ENCODE measurements at places on chromosomes 4 and X.

- DNase-seq: no peak
Observed at GRCh38 chr4:101128473-101128872, 218.9 kb downstream of the PPP3CA start.

GRCh38 chr4:77073106-77073809 lies 2.5 kb downstream of the CCNI start:
- DNase-seq: no peak

DNA sequence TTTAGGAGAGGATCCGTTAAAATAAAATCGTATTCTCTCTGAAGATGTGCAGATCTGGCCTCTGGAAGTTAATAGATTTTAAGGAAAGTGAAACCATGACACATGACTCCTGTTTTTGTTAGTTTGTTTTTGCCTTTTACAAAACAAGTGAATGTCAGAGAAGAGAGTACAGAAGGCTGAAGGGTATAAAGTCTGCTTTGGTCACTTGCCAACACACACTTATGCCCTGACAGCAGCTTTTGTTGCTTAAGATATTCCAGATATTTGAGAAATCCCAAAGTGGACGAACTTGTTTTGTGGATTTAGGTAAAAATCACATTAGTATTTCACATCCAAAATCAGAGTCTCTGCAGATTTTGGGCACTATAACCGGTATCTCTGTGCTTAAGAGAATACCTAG lies 192.4 kb upstream of the RASGEF1B start:
- DNase-seq: no peak

GRCh38 chr4:104722467-104722866 lies 227.8 kb upstream of the CXXC4 start:
- DNase-seq: no peak

- DNase-seq: no peak
Observed at GRCh38 chr4:86386201-86386600, 26.3 kb upstream of the MAPK10 start.

GRCh38 chr4:86446996-86447395 lies 87.1 kb upstream of the MAPK10 start:
- no peak for DNase-seq

- no peak for DNase-seq
Observed at GRCh38 chr4:100083289-100083688, 107.0 kb downstream of the DDIT4L start.

GRCh38 chr4:10007793-10008608 lies 13.3 kb downstream of the SLC2A9 start:
- DNase-seq: no peak

DNA sequence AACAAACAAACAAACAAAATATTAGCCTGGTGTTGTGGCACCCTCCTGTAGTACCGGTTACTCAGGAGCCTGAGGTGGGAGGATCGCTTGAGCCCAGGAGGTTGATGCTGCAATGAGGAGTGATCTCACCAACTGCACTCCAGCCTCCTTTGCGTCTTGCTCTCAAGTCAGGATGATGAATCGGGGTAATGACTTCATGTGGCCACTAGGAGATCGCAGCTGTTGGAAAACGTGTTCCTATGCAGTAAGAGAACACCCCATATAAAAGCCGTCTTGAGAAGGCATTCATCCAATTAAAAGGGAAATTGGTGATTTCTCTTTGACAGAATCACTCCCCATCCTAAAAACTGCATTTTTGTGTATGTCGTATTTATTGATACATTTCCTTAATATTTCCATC lies 6.9 kb downstream of the CCNB3 start:
- peak; percentile 13 for DNase-seq

- DNase-seq: no peak
Observed at GRCh38 chr4:25351777-25352416, 25.2 kb upstream of the ANAPC4 start.

- no peak for DNase-seq
Observed at GRCh38 chr4:8685831-8686230, 93.3 kb downstream of the CPZ start.

- DNase-seq: no peak
Observed at GRCh38 chr4:142500966-142501365, 345.1 kb downstream of the INPP4B start.

GRCh38 chrX:41275661-41276609 lies 58.0 kb upstream of the DDX3X start:
- DNase-seq: no peak

DNA sequence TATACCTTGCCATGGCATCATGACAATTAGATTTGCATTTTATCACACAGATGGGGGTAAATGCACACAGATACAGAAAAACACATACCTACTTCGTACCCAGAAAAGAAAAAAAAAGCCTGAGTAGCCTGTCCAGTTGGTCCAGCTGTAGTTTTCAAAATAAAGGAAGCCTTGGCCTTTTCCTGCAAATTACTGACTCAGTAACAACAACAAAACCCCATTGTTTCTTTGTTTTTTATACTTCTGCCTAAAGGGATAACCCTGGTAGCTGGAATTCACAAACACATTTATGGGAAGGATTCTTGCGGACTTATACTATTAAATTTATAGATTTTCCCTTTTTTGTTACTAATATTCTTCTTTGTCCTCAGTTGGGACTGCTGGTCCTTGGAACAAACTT lies 156.4 kb upstream of the PCDH10 start:
- no peak for DNase-seq

- no peak for DNase-seq
Observed at GRCh38 chrX:138240266-138240665, 471.3 kb downstream of the FGF13 start.

DNA sequence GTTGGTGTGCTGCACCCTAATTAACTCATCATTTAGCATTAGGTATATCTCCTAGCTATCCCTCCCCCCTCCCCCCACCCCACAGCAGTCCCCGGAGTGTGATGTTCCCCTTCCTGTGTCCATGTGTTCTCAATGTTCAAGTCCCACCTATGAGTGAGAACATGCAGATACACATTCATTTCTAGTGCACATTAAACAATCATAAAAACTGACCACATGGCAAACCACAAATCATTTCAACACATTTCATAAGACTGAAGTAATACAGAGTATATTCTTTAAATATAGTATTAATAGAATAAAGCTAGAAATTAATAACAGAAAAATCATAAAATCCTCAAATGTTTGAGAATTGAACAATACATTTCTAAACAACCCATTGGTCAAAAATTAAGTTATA lies 34.1 kb downstream of the PRKG2 start:
- DNase-seq: no peak

- DNase-seq: no peak
Observed at GRCh38 chr4:173990126-173990868, 293.2 kb downstream of the FBXO8 start.

DNA sequence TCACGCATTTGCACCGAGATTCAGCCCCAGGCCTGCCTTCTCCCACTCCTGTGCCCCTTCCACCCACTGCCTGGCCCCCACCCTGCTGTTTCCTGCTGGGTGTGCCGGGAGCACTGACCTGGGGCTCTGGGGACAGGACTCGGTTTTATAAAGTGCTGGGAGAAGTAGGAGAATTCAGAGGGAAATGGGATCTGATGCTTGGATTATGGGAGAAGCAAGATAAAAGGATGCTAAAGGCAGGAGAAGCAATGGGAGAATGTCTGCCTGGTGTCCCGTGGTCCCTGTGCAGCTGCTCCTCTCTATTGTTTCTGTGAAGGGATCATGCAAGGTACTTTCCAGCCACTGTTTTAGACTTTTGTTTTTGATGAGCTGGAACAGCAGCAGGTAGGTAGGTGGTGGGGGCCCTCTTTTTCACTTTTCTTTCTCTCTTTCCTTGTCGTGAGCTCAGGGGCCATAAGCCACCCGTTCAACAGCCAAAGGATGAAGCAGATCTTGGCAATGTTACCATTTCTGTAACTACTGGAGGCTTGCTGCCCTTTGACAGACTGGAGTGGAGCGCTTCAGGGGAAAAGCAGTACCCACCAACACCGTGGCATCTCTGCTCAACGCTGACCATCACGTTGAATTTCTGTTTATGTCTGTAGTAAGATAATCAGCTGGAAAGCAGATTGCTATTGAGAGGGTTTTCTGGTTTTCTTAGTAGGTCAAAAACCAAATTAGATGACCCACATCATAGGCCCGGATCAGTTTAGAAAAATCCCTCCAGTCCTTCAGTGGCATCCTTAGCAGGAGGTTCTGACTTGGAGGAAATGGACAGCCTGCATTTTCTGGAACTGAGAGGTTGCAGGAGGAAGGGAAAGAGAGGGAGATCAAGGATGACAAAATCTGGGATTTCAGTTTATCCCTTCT lies 63.8 kb upstream of the ENPP6 start:
- DNase-seq: no peak

DNA sequence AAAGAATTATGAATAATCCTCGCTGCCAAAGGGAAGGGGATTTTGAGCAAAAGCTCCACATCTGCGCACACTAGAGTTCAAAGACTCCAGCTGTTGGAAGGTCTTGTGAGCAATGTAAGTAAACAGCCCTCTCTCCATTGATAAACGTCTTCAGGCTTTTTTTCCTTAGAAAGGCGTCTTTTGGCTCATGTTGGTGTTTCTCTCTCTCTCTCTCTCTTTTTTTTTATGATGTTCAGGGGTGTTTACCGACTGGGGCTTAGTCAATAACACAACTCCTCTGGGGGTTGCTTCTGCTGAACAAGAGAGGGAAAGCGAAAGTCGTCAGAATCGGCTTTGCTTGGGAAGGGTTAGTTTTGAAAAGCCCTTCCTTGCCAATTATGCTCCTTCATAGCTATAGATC lies 53.2 kb upstream of the C1QTNF7 start:
- no peak for DNase-seq

- DNase-seq: no peak
Observed at GRCh38 chr4:41148292-41148691, 66.0 kb downstream of the APBB2 start.

- no peak for DNase-seq
Observed at GRCh38 chr4:7311205-7311604, 118.9 kb downstream of the SORCS2 start.

GRCh38 chr4:181957088-181957487 lies 286.1 kb upstream of the TENM3 start:
- no peak for DNase-seq

- no peak for DNase-seq
Observed at GRCh38 chr4:111630705-111631104, 514.5 kb upstream of the FAM241A start.

- no peak for DNase-seq
Observed at GRCh38 chr4:120731561-120731960, 191.0 kb downstream of the PRDM5 start.

DNA sequence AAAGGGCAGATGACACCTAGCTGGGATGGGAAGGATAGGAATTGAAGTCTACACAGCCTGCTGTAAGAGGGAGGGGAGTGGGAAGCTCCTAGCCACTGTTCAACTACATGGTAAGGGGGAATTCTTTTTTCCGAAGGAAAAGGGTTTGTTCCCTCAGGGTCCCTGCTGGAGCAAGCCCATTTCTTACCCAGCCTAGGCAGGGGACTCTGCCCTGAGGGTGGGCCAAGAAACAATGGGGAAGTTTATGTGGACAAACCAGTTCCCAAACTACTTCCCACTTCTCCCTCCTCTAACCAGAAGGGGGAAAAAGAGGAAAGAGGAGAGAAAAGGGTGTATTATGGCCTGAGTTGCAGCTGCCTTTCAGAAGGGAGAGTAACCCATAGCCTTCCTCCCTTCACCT lies 13.5 kb upstream of the VSIG4 start:
- DNase-seq: no peak

DNA sequence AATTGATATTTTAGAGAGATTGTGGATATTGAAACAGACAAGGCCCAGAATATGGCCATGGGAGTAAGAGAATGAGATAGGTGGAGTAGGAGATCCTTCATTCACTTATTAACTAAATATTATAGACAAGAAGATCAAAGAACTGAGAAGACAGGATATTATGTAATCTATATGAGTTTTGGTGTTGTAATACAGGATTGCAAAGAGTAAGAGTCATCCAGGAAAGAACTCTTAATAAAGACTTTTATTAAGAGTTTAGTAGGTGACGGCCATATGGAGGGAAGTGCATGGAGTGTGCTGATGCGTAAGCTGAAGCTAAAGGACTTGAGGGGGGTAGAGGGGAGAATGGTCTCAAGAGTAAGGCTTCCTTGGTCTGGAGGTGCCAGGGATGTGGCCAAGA lies 153.7 kb downstream of the VEGFC start:
- no peak for DNase-seq

GRCh38 chr4:169314906-169315305 lies 44.1 kb upstream of the SH3RF1 start:
- peak; percentile 7 for DNase-seq

DNA sequence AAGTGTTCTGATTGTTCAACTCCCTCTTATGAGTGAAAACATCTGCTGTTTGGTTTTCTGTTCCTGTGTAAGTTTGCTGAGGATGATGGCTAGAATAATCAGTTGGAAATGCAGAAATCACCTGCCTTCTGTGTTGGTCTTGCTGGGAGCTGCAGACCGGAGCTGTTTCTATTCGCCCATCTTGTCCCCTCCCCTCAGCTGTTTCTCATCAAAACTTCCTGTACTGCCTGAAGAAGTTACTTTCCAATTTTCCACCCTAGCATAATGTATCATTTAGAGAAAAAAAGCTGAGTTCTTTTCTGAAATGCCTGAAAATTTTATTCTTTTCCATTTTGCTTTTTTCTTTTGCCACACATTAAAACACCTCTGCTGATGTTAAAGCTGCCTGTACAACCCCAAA lies 167.6 kb downstream of the TEX13A start:
- no peak for DNase-seq

DNA sequence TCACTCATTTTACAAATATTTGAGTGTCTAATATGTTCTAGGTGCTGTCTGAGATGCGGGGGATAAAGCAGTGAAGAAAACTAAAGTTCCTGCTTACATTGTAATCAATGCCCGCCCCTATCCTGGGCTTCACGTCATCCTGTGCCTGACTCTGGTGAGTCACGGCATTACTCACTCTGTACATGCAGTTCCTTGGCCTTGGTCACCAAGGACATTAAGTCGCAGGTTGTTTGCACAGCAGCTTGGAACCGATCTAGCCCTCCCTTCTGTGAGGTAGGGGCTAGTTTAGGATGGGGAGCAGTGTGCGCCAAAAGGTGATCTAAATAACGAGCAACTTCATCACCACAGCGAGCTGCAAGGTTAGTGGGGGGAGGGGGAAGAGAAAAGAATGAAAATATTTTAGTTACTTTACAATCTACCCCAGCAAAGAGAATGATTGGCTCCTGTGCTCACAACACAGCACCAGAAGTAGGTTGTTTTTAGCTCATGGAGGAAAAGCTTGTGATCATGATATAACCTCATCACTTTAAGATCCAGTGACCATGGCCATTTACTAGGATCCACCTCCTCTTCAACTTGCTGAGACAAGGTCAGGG lies 48.0 kb upstream of the HDAC8 start:
- no peak for DNase-seq

GRCh38 chr4:141347684-141348083 lies 127.0 kb downstream of the ZNF330 start:
- no peak for DNase-seq

GRCh38 chr4:56215141-56215783 lies 172.0 kb downstream of the AASDH start:
- no peak for DNase-seq

DNA sequence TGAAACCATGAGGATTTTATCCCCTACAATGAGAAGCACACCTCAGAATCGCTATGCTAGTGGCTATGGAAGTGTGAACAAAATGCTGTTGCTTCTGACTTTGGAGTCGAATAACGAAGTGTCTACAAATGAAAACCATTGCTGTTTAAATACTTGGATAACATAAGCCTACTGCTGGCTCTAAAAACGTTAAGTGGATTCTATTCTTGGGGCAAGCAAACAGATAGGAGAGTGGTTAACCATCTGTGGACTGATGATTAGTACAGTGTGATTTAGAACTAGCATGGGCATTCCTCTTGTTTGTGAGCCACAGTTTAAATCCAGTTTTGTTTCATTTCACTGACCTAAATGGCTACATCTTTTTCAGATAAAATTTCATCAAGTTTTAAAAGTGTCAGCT lies 109.7 kb upstream of the PNPLA4 start:
- no peak for DNase-seq

GRCh38 chr4:14095831-14096230 lies 468.3 kb upstream of the BOD1L1 start:
- no peak for DNase-seq
